ENCODE measurements at places on chromosomes 11 and 22. TPM values are rescaled to one million over a fixed set of nuclear protein-coding genes. Genes with fewer than 3 reads are reported as not detected.
A peak's percentile ranks its signal among the peaks of the same experiment; 100 is the strongest.

- DNase-seq, result no peak
Measured at GRCh38 chr22:42412744-42413333, 19.4 kb downstream of the NFAM1 start.

DNA sequence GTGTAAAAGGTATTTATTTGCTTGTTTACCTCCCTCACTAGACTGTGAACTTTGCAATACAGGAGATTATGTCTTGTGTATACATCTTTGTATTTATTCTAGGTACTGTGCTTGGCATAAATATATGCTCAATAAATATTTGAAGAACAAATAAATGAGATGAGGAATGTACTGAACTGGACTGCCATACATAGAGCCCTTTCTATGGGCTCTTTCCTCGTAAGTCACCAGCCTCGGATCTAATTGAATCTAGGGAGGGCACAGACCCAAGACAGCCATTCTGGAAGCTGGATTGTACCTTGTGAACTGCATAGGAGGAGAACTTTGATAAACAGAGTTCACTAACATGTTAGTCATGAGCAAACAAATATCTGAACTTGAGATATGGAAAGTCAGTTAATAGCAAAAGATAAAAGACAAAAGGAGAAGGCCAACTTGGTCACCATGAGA lies 503.9 kb downstream of the INSC start:
- DNase-seq, result no peak

GRCh38 chr11:12292766-12293165 lies 84.6 kb upstream of the PARVA start:
- no peak for DNase-seq

- DNase-seq, result peak; percentile 33
Measured at GRCh38 chr22:17431179-17431578, 61.9 kb downstream of the CECR2 start.

DNA sequence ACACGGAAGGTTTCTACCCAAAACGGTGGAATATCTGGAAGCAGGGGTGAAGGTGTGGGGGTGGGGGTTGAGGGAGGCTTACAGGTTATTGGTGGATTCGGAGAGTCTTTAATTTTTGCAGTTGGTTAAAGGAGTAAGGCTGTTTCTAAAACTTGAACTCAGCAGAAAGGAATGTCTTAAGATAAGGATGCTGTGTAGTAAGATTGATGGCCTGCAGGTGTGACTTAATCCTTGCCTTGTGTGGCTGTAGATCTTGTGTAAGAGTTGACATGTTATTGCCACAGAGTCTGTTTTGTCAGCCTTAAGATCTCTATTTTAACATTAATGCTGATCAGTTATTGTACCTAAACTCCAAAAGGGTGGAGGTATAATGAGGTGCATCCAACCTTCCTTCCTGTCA lies 16.4 kb upstream of the OR6M1 start:
- DNase-seq, result peak; percentile 45

DNA sequence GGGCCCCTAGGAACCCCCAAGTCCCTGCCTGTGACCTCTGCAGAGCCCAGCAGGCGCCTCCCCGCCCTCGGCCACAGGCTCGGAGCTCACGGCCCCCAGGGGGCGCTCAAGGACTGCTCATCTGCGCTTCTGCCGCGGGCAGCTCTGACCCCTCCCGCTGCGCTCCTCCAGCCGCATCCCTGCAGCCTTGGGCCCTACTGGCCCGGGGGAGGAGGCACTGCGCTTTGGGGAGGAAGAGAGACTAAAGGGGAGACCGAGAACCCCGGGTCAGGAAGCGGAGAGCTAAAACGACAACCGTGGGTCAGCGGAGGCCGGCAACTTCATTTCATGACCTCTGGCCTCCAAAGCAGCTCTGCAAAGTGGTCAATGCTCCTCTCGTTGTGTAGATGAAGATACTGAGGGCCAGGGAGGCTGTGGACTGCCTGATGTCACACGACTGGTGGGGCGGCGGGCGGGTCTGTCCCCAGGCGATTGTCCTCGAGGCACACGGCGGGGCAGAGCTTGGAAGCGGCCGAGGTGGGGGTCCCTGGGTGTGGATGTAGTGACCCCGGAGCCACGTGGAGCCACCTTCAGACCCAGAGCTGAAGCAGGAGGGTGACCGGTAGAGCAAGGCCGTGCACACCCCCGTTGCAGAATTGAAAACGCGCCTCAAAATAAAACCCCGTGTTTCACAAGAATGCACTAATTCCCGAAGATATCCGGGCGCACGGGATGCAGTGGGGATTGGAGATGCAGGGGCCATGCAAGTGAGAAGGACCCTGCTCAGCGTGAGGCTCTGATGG lies 2.7 kb upstream of the KRTAP5-6 start:
- peak; percentile 69 for DNase-seq

- no peak for DNase-seq
Measured at GRCh38 chr11:111135101-111135500, 110.4 kb upstream of the POU2AF2 start.

DNA sequence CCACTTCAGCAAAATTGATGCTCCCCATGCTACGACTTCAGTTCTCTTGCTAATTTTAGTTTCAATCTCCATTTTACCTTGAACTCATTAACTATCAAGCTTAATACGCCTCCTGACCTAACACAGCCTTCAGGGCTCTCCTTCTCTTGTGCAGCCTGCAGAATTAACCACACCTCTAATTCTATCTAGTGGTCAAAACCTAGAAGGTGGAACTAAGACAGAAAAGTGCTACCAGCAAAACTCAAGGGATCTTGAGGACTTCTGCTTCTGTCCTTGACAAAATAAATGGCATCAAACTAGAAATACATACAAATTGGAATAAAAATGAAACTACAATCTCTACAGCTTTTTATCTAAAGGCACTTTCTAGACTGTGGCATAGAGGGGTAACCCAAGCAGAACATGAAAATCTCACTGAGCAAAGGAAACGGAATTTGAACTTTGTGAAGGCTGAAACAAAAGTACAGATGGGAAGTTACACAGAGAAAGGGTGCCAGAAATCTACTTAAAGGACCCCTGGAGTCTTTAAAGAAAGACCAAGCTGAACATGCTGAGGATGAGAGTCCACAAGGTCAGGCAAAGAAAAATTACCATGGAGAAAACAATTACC lies 10.7 kb downstream of the CWF19L2 start:
- DNase-seq, result no peak

DNA sequence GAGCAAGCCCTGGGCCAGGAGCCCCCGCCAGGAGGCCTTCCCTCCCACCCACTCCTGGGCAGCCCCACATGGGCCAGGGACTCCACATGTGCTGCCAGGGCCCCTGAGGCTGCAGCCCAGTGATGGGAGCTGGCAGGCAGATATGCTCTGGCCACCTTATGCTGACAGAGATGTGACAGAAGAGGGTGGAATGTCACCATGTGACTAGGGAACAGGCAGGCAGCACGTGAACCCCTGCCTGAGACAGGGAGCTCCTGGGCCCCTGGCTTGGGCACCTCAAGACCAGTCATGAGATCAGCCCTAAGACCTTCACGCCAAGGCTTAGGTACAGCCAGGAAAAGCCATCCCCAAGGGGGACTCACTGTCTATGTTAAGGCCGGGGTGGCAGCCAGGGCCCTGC lies 9.1 kb downstream of the PRODH start:
- no peak for DNase-seq

DNA sequence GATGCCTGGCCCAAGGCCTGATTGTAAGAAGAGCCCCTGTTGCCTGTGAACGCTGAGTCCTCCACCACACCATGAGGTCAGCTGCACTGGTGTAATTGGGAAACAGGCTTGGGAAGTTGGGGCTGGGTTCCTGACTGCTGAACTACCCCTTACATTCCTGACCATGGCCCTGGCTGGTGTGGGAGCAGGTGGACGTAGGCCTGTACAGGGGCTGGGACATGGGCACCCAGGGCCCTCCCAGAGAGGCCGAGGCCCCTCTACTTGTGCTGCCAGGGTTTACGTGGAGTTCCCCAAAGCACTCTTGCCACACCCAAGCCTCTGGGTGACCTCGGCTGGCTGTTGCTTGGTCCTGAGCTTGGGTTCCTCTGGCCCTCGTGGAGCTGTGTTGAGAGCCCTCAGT lies 5.4 kb downstream of the RELT start:
- DNase-seq, result no peak

GRCh38 chr11:13480198-13480597 lies 15.6 kb downstream of the PTH start:
- peak; percentile 21 for DNase-seq

- no peak for DNase-seq
Measured at GRCh38 chr11:9320047-9320446, 5.7 kb upstream of the TMEM41B start.

- DNase-seq, result peak; percentile 59
Measured at GRCh38 chr11:69215784-69216415, 60.2 kb downstream of the SMIM38 start.

DNA sequence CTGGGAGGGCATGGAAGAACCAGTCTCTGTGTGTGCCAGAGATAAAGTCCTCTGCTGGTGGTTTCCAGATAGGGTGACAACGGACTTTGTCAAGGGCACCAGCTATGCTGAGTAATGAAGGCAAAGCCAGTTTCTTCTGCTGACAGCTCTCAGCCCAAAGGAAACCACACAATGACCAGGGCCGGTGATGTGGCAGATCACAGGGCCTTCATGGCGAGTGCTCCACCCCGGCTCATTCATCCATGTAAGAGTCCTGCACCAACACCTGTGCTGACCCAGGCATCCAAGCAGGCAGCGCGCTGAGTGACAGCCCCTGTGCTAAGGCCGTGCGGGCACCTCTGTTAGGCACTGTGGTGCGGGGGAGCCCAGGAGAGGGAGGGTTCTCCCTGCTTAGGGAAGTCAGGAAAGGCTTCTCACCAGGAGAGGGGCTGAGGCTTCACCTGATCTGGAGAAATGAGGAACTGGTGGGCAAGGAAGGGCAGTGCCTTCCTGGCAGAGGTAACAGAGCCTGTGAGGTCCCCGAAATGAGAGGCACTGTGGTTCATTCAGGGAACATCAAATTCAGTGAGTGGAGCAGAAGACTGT lies 33.8 kb downstream of the TP53I11 start:
- DNase-seq, result no peak

DNA sequence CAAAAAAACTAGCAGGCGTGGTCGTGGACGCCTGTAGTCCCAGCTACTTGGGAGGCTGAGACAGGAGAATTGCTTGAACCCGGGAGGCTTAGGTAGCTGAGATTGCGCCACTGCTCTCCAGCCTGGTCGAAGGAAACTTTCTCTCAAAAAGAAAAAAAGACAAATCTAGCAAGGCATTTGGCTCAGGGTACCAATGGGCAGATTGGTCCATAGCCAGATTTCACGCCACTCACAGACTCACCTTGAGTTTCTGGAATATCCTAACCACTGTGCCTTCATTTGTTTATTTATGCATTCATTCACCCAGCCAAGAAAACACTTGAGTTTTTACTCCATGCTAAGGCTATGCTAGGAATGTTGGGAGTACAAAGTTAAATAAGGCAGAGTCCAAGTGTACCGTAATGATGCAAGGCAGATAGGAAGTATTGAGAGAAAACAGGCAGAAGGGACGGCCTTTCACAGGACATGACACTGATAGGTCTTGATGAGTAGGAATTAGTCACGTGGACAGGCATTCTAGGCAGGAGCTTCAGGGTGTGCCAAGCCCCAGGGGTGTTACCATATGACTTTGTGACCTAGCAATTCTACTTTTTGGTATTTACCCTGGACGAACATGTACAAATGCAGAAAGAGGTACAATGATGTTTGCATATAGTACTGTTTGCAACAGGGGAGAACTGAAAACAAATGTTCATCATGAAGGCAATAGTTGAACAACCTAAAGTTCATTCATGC lies 3.0 kb upstream of the PACSIN3 start:
- peak; percentile 87 for DNase-seq

DNA sequence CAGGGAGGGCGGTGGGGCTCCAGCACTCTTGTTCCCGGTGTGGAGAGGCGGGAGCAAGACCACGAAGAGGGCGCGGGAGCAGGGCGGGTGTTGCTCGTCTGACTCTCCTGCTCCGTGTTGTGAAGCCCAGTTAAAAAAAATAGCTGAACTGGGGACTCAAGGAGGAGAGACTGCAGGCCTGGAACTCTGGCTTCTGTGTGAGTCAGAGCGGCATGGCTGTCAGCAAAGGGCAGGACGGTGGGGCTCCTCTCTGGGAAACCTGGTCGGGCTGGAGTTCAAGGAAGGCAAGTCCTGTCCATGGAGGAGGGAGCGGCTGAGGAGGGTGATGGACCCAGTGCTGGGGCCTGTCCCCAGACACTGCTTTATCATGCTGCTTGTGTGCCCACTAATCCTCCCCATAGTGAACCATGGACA lies 152.3 kb downstream of the FEZ1 start:
- DNase-seq, result no peak

The CDC42BPG gene
- total RNA-seq, result 3.7 TPM

The TMPRSS5 gene
- total RNA-seq, result 0.49 TPM

The SLC22A25 gene
- not detected for total RNA-seq

The GAL3ST1 gene
- total RNA-seq, result not detected

The CD3D gene
- not detected for total RNA-seq

The NLRP10 gene
- 1.3 TPM for total RNA-seq

The SHANK3 gene
- total RNA-seq, result 1.9 TPM

The THY1 gene
- not detected for total RNA-seq

The LINC01488 gene
- total RNA-seq, result not detected

The PRG3 gene
- total RNA-seq, result not detected

The TMEM45B gene
- total RNA-seq, result not detected

The CECR2 gene
- not detected for total RNA-seq
